Activated CD4-positive, alpha-beta T cell treated with anti-CD3 and anti-CD28 coated beads for 36 hours (primary cell): ENCODE measurements at places on chromosomes 1 and 21. TPM values are rescaled to one million over a fixed set of nuclear protein-coding genes. Genes with fewer than 3 reads are reported as not detected.

DNA sequence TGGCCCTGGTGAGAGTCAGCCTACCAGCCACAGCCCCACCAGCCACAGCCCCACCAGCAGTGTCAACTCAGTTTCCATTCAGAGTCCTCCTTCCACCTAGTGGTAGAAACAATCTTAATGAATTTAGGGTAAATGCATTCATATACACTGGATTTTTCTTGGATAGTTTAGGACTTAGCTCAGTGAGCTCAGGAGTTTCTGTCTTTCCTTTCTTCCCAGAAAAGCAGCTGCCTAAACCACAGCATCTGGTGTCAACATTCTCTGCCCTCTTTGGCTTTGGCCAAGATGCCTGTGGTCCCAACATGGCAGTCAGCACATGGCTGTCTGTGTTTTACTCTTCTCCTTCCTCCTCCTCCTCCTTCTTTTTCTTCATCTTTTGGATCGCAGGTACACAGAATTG, 94.0 kb downstream of the CLIC6 start:
- DNase-seq = no peak

- DNase-seq = no peak
Observed at GRCh38 chr21:43811262-43812105, 22.1 kb downstream of the RRP1 start.

- DNase-seq = no peak
Observed at GRCh38 chr1:204092632-204093420, 19.9 kb downstream of the SOX13 start.

GRCh38 chr1:37151789-37152188, 117.5 kb upstream of the GRIK3 start:
- no peak for DNase-seq

- DNase-seq = peak; percentile 90
Observed at GRCh38 chr21:25561668-25562641, 45.3 kb downstream of the MRPL39 start.

DNA sequence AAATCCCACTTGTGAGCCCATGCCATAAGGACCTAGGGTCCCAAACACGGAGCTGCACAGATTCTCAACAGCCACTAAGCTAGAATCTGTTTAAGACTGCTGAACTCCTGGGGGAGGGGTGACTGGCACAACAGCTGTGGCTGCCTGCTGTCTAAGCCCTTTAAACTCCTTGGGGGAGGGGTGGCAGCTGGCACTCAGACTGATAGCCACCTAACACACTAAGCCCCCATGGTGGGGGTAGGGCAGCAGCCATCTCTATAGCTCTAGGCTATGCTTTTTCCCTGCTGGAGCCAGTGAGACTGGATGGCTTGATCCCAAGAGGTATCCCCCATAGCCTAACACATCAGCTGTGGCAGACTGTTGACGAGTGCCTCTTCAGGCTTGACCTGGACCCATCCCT, 73.3 kb upstream of the FMO3 start:
- DNase-seq = no peak

- DNase-seq = no peak
Observed at GRCh38 chr1:11881749-11882441, 23.1 kb upstream of the NPPB start.

DNA sequence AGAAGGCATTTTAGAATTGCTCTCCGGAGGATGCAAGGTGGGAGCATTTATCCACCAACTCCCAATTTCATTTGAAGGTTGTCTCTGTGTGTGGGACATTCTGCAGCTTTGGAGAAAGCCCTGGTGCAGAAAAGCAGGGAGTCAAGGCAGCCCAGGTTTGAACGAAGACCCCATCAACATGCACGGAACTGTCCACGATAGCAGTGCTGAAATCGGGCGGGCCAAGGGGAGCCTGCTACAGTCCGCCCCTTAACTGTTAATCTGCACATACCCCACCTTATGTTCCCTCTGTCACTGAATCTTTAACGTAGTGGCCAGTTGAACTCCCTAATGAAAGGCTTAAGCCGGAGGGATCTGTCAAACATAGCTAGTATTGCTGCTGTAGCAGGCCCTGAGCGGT, 68.8 kb upstream of the C1orf174 start:
- DNase-seq = no peak

GRCh38 chr1:206802401-206802800, 30.1 kb upstream of the IL10 start:
- DNase-seq = no peak

GRCh38 chr21:30146558-30147282, 19.9 kb downstream of the CLDN17 start:
- DNase-seq = no peak

DNA sequence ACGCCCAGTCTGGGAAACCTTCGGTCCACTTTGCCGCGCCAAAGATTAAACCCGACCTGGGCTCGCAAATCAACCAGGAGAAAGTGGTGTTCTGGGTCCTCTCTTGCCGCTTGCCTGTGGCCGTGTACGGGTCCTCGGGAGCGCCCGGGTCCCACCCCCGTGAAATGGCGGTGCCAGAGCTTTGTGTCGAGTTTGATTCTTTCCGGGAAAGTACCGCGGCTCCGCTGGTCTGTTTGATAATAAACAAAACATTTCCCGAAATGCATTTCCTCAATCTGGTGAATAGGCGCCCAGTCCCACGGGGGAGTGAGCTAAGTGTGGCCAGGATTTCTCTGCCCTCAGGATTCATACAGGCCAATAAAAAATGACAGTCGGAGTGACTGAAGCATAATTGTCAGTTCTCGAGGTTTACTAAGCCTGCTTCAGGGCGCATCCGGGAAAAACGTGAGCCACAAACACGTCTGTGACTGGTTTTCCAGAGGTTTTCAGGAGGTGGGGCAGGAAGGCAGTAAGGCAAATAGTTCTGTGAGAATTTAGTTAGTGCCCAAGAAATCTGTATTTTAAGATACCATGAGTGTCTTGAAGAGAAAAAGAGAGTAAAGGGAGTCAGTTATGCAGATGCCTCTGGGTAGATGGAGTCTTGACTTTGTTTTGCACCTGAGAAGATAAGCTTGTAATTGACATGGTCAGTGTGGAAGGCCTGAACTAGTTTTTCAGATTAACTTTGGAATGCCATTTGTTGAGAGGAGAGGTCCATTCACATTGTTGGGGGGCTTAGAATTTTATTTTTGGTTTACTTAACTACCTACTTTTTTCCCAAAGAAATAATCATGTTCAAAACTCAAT, 675 bp downstream of the IFNAR1 start:
- DNase-seq = peak; percentile 86

DNA sequence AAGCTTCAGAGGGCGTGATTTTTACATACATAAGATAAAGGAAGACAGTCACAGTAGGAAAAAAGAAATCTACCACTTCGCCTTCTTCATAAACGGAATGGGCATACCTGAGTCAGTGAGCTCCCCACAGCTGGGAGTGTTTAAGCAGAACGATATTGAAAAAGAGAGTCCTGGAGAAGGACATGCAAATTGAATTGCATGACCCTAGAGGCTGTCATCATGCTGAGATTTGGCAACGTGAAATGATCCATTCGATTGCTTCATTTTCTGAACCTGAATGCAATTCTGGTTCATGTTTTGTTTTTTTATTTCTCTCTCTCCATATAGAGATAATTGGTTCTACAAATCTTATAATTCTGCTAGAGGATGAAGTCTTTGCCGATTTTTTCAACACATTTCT, 3.7 kb downstream of the RGSL1 start:
- DNase-seq = no peak

DNA sequence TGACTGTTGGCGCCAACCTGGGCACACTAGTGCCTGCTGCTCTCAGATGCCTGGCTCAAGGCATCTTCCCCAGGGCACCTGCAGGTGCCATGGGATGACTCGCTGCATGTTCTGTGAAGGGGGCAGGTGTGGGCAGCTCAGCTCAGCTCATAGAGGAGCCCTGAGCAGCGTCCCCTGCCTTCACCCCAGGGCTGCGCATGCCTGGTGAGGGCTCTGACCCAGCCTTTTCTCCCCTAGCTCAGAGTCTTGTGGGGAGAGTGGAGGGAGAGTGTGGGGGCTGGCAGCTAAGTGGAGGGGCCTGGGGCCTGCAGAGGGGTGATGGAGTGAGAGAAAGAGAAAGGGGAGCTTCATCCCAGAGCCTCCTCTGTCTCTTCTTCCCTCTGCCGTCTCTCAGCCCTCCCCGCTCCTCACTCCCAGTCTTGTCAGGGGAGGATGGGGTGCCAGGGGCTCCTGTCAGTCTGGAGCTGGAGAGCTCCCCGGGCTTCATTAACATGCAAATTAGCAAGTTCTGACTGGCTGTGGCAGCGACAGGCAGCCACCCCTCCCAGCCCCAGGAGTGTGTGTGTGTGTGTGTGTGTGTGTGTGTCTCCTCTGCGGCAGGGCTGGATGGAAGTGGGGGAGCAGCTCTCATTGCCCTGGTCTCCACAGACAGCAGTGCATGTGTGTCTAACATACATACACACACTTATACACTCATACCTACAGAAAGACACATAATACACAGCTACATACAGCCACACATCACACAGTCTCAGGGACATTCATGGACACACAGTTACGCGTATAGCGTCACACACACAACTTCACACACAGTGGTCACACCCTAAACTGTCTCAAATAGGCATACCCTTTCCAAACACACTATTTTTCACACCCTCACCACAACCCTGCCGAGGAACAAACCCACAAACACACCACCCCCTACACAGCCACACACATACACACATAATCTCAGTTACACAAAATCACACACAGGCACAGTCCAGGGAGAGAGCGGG, 34.0 kb downstream of the FOXO6 start:
- no peak for DNase-seq

- DNase-seq = no peak
Observed at GRCh38 chr1:24691051-24691450, 47.9 kb downstream of the SRRM1 start.

DNA sequence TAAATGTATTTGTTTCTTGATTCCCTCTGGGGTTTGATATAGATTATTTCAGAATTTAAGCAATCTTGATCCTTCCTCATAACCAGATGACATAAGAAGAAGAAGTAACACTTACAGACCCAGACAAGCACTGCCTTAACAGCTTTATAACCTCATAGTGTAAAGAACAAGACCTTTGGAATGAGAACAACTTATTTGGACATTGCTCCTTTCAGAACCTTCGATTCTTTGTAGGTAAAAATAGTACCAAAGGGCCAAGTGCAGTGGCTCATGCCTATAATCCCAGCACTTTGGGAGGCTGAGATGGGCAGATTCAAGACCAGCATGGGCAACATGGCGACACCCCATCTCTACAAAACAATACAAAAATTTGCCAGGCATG, 15.0 kb downstream of the TM2D1 start:
- DNase-seq = no peak

- DNase-seq = no peak
Observed at GRCh38 chr21:21807598-21807903, 809.3 kb downstream of the NCAM2 start.

DNA sequence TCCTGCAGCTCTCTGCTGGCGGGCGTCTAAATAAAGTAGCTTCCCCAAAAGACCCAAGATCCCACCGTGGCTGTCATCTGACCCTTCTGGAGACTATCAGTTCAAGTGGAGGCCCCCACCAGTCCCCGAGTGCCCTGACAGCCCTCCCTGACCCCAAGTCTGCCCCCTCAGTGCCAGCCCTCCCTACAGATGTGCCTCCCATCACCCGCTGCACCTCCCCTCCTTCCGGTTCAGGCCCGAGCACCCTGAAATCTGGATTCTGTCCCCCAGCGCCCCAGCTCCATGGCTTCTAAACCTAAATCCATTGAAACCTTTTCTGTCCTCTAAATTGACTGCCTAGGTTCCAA, 595 bp downstream of the IL10RB start:
- DNase-seq = peak; percentile 57

GRCh38 chr1:228095938-228096337, 7.2 kb downstream of the C1orf35 start:
- DNase-seq = peak; percentile 5

GRCh38 chr1:214833178-214833756, 230.3 kb downstream of the CENPF start:
- no peak for DNase-seq

DNA sequence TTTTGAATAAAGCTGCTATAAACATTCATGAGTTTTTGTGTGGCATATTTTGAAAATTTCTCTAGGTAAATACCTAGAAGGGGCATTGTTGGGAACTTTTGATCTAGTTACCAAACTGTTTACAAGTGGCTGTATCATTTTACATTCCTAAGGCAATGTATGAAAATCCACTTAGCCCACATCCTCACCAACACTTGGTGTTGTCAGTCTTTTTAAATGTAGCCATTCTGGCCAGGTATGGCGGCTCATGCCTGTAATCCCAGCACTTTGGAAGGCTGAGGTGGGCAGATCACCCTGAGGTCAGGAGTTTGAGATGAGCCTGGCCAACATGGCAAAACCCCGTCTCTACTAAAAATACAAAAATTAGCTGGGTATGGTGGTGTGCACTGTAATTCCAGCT, 5.9 kb upstream of the KCNE2 start:
- DNase-seq = no peak

- DNase-seq = no peak
Observed at GRCh38 chr1:7097938-7098592, 312.8 kb downstream of the CAMTA1 start.

DNA sequence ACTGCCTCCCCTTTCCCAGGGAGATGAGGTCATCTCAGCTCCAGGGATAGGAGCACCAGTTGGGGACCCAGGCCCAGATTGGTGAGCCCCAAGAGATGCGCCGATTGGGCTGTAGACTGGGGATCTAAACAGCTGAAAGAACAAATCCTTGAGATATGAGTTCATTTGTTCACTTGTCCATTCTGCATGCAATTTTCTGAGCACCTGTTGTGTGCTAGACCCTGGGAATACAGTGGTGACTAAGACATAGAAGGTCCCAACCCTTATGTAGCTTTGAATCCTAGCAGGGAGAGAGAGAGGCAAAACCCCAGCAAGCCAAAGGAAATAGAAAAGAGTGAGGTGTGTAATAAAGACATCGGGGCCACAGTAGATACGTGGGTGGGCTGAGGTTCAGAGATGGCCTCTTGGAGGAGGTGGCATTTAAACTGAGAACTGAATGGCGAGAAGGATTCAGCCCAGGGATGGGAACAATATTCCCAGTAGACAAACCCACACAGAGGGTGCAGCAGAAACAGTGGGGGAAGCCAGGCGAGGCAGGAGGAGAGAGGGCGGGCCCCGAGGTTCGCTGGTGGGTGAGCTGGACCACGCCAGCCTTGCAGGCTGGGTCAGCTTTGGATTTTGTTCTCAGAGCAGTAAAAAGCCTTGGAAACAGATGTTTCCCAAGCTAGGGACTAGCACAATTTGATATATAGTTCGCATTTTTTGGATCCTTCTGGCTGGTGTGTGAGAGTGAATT, 105.6 kb upstream of the ACTL8 start:
- no peak for DNase-seq

GRCh38 chr1:26946270-26946669, 14.0 kb downstream of the KDF1 start:
- DNase-seq = no peak

RHD gene
- not detected for total RNA-seq

BNIPL gene
- 1.6 TPM for total RNA-seq

GSTM1 gene
- 94.0 TPM for total RNA-seq

CIART gene
- total RNA-seq = 6.0 TPM

ARPC5 gene
- 165 TPM for total RNA-seq

RNF2 gene
- total RNA-seq = 19.6 TPM

TMEM201 gene
- total RNA-seq = 14.6 TPM

SLC1A7 gene
- total RNA-seq = not detected

LHX8 gene
- not detected for total RNA-seq

HSD11B1 gene
- total RNA-seq = 4.5 TPM

SPATA1 gene
- total RNA-seq = 1.4 TPM
